ENCODE measurements at places on chromosomes 7 and 10. TPM values are rescaled to one million over a fixed set of nuclear protein-coding genes. Genes with fewer than 3 reads are reported as not detected.

The LIPJ gene
- 0.13 TPM for total RNA-seq

The HMX3 gene
- total RNA-seq, result not detected

The SBDS gene
- 172 TPM for total RNA-seq

The ENTPD1 gene
- 14.9 TPM for total RNA-seq

The CTBP2 gene
- total RNA-seq, result 36.8 TPM

The SNCG gene
- total RNA-seq, result 7.4 TPM

The PAX4 gene
- not detected for total RNA-seq

The GATA3 gene
- total RNA-seq, result 0.18 TPM

The LRRTM3 gene
- 2.6 TPM for total RNA-seq

The DHX32 gene
- 22.0 TPM for total RNA-seq

The PPP1R9A gene
- 45.0 TPM for total RNA-seq

The TRDMT1 gene
- 8.7 TPM for total RNA-seq

The VSTM4 gene
- 39.5 TPM for total RNA-seq

The TSPAN13 gene
- 31.6 TPM for total RNA-seq

The C1QL3 gene
- 0.04 TPM for total RNA-seq

The HMX2 gene
- not detected for total RNA-seq

The IFIT1 gene
- 58.4 TPM for total RNA-seq

The TMEM270 gene
- not detected for total RNA-seq
